KBM-7 (cell line): ENCODE measurements at places on chromosomes 7 and 10.

DNA sequence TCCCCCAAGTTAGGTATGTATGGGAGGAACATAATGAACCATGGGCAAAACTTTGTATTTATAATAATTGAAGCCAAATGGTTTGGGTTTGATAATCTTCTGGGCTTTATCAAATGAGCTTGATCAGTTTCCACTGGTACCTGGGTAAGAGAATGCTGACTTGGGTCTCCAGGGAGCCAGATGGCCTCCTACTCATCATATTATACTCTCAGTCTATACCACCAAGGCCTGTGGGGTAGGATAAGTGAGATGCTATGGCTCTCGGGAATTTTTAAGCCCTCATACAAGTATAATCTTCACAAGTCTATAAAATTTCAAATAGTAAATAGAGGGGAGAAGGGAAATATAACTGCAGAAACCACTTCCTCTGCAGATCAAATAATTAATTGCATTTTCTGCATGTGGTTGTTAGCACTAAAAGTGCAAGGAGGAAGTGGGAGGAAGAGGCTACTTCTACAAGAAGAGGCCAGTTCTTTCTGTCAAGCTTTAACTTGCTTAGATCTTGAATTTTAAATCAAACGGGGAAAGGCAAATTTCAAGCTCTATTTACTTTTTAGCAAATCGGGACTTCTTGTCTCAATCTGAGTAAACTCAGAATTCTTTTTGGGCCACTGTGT is 349.0 kb downstream of the SORCS1 start:
- no peak for DNase-seq

GRCh38 chr10:102460836-102461186 is 9.5 kb upstream of the C10orf95 start:
- no peak for DNase-seq

DNA sequence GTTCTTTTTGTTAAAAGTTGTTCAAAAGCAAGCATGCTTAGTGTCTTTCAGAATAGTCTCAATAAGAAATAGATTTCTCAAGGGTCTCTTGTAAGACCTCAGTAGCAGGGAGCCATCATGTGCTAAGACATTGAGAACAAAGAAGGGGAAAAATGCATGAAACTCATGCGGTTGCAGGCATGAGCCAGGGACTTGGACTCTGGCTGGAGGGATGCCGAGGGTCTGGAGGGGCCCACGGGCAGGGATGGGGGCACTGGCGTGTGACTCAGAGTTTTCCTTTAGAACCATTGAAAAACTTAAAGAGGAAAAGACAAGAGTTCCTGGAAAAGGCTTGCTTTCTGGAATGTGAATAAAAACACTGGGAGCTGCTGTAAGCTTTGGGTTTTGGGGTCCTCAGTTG is 253.3 kb downstream of the CCDC3 start:
- no peak for DNase-seq

GRCh38 chr10:6173203-6173602 is 29.5 kb upstream of the PFKFB3 start:
- peak; percentile 66 for DNase-seq

- no peak for DNase-seq
Measured at GRCh38 chr10:114252883-114253282, 13.8 kb downstream of the VWA2 start.

GRCh38 chr7:151732292-151732691 is 144.6 kb downstream of the PRKAG2 start:
- no peak for DNase-seq

DNA sequence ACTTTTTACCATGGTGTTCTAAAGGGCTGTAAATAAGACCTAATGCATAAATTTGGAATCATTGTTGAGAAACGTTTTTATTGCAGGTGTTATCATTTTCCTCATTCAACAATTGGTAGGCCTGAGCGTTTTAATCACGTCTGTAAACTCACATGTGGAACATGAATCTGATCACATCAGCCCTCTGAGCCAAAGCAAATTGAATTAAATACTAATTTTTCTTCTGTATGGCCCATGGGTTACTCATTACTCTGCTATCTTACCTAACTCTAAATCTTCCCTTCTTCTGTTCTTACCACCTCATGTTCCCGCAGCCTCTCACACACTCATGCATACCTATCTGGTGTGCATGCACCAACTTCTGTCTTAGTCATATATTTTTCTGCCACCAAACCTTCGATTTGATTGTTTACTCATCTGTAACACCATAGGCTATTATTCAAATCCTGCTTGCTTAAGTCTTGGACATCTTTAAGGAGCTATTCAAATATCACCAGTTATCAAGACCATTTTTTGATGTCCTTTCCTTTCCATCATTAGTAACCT is 82.3 kb downstream of the NXPH1 start:
- no peak for DNase-seq
